ENCODE measurements at places on chromosomes 4 and X. TPM values are rescaled to one million over a fixed set of nuclear protein-coding genes. Genes with fewer than 3 reads are reported as not detected.

DNA sequence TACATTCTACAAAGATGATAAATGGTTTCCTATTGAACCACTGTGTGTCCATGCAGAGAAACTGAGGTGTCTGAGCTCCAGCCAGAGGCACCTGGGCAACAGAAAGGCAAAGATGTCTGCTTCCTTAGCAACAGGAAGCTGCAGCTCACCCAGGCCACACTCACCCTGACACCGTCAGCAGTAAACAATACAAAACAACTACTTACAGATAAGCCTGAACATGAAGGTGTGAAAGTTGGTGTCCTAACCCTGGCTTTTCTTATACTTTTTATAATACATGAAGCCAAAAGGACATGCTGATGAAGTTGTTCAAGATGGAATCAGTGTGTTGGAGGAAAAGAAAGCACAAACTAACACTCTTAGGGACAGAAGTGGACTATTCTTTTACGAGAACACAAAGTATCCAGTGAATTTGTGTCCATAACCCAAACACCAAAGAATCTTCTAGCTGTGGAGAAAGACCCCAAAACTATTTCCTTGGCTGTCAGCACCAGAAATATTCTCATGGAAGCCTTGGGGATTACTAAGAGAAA, 117.3 kb downstream of the SYNPO2 start:
- no peak for DNase-seq

GRCh38 chr4:1209821-1210220, 37.4 kb upstream of the SPON2 start:
- no peak for DNase-seq

GRCh38 chr4:156201050-156201449, 247.4 kb upstream of the CTSO start:
- DNase-seq, result no peak

- DNase-seq, result no peak
Observed at GRCh38 chrX:70808942-70809940, 99.3 kb downstream of the TEX11 start.

DNA sequence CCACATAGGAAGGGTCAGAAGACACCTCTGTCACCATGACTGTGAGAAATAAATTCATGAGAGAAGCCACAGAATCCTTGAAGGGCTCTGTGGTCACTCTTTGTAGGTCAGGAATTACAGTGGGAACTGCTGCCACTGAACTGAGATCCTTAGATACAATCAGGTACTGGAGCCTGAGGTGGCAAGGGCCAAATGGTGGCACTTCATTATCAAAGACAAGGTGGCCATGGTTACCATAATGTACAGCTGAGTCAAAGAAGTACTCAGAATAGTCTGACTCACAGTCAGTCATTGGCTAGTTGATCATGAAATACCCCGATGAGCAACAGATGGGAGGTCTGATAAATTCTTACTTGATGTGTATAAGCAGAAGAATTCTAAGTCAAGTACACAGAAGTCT, 131.9 kb downstream of the RTL3 start:
- no peak for DNase-seq

TSPAN7 gene
- 0.21 TPM for total RNA-seq
